ENCODE measurements at places on chromosomes 1 and 21.

- DNase-seq, result no peak
These were observed 58.1 kb downstream of the CASZ1 start for GRCh38 chr1:10738061-10739058.

DNA sequence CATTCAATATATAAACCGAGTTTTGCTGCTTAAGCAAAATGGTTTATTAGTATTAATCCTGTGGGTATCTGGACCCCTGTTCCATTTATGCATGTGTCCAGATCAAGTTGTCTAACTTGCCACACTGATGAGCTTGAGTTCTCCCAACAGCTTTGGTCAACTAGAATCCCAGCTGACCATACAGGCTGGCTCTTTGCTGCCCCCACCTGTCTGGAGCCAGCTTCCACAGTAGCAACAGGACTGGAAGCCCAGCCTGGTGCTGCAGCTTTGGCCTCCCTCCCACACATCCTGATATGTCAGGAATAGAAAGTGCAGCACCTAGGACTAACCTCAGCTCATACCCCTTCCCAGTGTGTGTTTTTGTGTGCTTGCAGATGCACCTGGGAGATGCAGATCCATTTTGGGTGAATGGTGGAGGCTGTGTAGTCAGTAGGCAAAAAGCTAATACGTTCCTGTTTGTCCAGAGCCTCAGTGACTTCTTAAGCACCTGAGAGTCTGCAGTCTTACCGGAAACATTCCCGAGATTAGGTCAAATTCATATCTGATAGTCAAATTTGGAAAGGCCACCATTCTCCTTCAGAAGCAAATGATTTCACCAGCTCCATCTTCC, 40.9 kb upstream of the BEND5 start:
- peak; percentile 28 for DNase-seq

DNA sequence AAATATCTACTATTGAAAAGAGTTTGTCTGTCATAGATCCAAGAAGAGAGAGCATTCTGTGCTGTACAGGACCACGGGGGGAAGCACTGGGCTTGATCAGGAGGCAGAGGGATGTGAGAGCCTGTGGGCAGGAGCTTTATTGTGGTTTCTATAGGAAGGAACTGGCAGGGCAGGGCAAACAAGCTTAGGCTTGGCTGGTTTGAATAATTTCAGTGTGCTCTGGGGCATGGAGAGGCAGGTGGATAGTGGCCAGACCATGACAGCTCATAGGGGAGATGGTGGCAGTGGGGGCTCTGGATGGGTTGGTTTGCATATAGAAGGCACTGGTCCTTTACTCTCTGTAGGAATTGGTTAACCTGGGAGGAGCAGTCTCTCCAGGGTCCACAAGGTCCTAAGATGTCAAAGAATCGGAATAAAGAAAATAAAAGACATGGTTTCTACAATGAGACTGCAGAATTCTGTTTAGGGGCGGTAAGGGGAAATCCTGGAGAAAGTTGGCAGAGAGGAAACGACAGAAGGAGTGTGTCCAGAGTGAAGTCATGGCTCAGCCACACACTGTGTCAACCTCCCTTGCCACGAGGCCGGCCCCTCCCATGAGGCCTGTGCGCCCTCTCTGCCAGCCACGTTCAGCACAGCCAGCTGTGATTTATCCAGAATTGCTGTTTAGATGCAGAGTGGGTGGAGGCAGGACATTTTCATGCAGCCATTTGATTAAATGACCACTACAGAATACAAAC, 81.7 kb upstream of the PGBD5 start:
- DNase-seq, result no peak

DNA sequence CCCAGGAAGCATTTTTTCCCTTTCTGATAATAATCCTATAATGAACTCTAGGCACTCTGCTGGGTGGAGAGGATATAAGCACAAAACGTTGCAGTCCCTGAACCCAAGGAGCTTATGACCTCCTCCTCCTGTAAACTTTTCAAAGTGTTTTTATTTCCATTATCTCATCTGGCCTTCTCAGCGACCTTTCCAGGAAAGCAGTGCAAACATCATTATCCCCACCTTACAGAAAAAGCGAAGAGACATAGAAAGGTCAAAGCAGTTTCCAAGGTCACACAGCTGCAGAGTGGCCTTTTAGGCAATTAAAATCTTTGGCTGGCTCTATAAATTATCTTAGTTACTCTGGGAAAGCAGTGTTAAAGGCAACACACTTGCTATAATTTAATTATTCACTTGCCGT, 63.8 kb downstream of the OLFML3 start:
- DNase-seq, result no peak

DNA sequence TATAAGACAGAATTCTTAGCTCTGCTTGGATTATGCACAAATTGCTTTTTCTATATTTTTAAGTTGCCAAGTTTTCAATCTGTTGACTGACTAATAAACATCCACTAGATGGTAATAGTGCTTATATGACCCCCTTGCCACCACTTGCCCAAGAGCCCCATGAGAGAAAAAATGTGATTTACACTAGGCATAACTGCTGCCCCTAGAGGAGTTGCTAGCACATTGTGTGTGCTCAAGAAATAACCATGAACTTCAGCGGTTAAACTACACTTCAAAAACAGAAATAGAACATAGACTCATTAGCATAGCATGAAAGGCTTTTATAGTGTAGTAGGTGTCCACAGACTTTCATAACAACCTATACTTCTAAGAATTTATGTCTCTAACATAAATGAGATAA, 61.4 kb downstream of the BRINP3 start:
- no peak for DNase-seq
